ENCODE measurements at places on chromosomes 3 and 15.

DNA sequence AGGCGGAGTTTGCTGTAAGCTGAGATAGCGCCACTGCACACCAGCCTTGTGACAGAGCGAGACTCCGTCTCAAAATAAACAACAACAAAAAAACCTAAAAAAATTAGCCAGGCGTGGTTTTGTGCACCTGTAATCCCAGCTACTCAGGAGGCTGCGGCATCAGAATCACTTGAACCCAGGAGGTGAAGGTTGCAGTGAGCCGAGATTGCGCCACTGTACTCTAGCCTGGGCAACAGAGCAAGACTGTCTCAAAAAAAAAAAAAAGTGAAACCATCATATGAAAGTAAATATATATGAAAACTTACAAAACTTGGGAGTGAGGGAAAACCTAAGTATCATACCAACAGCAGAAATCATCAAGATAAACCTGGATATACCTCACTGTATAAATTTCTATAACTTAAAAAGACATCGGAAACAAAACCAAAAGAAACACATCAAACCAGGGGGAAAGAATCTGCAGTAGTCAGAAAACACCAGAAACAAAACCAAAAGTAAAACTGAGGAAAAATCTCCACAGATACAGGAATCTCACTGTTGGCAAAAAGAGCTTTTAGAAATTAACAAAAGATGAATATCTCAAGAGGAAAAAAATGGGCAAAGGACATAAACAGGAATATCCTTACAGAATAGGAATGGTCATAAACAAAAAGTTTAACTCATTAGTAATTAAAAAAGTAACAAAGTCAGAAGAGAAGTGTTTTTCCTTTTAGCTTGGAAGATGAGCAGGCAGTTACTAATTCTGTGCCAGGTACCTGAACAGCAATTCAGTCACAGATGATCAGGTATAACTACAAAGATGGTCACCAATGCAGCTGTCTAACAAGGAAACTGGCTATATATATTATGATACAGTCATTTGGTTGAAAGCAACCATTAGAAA is 41.3 kb downstream of the ETV5 start:
- DNase-seq, result no peak

DNA sequence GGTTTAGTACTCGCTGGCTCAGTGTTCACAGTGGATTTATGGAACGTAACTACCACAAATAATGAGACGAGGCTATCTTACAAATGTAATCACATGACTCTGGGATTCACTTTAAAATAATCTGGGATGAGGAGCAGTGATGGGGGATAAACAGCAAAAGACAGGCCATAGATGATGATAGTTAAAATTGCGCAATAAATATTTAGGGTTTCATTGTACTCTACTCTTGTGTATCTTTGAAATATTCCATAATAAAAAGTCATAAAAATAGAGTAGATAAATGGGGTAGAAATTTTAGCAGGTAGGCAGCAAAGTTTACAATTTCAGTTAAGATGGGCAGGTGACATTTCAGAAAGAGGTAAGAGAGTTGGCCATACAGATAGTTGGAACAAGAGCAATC is 196.6 kb downstream of the KCNMB2 start:
- DNase-seq, result no peak

DNA sequence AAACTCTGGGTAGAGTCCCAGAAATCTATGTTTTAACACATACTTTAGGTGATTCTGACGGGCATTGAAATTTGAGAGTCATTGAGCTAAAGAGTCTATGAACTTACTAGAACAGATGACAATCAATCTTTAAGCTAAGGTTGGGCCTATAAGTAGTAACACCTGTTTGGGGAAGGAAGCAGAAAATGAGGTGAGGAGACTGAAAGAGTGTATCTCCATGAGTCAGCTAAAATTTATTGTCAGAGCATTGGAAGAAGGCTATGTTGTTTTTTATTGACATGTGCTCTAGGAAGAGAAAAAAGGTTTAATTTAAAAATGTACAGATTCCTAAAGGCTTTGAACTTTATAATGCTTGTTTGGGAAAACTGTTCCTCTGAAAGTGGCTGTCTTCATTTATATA is 42.9 kb downstream of the TPRG1 start:
- DNase-seq, result no peak

GRCh38 chr15:40264321-40265153 is 18.3 kb downstream of the ANKRD63 start:
- DNase-seq, result no peak

- peak; percentile 65 for DNase-seq
Observed at GRCh38 chr15:66951531-66952320, 113.7 kb upstream of the SMAD3 start.

GRCh38 chr15:40337597-40337996 is 3.1 kb downstream of the CCDC9B start:
- DNase-seq, result no peak

DNA sequence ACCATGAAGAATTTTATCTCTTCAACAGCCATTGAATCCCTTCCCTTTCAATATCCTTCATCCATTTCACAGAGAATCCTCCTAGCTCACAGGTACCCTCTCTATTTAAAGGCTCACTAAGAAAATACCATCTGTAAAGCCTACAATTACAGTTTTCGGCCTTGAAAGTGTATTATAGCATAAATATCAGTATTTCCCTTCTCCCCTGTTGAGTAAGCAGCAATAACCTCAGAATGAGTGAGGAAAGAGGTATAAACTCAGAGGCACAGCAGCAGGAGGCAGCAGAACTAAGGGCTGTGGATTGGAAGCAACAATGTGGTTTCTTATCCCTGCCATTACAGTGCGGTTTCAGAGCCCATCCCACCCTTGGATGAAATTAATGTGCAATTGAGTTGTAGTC is 360.6 kb upstream of the ATP10A start:
- no peak for DNase-seq

DNA sequence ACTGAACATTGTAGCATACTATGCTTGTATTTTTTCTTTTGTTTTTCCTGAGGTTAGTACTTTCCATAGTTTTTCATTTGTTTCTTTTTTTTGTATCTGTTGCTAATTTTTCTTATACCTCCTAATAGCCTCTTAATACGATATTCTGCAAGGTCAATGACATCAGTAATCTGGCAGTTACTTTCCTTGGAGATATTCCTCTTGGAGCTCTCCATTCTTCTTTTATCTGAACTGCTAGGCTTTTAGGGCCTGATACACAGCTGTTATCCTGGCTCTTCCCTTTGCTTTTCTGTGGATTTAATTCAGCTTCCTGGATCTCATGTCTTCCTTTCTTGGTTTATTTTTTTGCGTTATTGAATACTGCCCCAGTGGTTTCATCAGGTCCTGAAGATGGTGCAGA is 12.9 kb downstream of the ALPK3 start:
- no peak for DNase-seq

DNA sequence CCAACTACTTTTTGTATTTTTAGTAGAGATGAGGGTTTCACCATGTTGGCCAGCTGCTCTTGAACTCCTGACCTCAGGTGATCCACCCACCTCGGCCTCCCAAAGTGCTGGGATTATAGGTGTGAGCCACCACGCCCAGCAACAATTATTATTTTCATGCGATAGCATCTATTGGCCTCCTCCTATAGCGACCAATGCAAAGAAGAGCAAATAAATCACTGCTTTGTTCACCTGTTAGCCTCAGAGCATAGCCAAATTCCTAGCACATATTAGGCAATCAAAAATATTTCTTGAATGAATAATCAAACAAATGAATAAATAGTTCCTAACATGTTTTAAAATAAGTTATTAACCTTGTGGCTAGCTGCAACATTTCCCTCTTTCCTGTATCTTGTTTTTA is 36.8 kb upstream of the TNFSF10 start:
- DNase-seq, result no peak

- DNase-seq, result peak; percentile 84
Observed at GRCh38 chr15:99076555-99077308, 28.1 kb upstream of the SYNM start.

DNA sequence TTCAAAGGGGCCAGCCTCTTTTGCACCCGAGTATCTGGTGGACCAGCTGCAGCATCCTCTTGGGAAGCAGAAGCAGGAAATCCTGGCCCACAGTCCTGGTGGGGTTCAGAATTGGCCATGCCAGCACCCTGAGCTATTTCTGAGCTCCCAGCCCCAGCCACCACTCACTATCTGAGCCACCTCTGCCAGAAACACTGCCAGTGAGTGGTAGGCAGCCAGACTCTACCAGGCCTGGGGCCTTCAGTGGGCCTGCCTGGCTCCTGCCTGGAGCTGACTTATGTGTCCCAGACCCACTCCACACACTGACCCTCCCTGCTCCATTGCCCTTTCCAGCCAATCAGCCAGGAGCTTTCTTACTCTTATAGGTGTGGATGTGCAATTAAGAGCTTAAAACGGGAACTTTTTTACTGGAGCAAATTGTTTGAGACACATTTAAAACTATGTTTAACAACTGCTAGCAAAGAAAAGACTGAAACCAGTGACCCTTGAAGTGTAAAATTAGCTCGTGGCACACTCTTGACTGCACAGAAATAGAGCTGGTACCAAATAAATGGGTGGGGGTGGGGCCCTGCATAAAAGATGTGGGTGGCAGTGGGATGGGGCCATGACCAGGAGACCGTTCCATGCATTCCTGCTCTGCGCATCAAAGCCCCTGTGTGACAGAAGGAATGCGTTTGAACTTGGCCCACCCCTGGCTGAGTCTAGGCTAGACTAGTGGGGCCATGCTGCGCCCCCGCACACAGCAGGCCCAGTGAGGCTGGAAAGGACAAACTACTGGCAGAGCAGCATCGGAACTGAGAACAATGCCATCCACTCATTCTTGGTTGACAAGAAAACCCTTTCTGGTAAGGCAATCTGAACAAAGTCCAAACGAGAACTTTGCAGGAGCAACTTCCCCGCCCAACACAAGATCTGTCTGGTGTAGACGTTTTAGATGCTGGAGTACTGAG is 48.0 kb downstream of the CTNNB1 start:
- no peak for DNase-seq

- no peak for DNase-seq
Observed at GRCh38 chr3:197533396-197533795, 22.4 kb downstream of the BDH1 start.

GRCh38 chr3:141000027-141000663 is 51.0 kb upstream of the SPSB4 start:
- peak; percentile 33 for DNase-seq

GRCh38 chr15:67839499-67839928 is 331 bp downstream of the RNU6-1 start:
- DNase-seq, result peak; percentile 72

DNA sequence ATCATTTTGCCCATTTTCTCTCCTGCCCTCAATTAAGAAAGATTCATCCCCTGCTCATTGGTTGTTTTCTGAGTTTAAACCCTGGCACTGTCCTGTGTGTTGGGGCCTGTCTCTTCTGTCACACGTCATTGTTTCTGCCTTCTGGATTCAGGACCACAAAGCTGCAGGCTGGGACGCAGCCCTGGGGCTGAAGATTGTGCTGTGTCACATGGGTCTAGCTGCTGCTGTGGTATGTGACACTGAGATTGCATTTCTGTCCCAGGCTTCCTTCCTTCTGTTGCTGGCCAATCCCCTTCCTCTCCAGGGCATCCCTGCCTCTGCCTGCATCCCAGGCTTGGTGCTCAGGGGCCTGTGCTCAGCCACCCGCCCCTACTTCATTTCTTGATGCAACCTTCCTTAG is 28.9 kb downstream of the INSYN1 start:
- no peak for DNase-seq

GRCh38 chr3:32544894-32545293 is 25.8 kb downstream of the DYNC1LI1 start:
- no peak for DNase-seq

DNA sequence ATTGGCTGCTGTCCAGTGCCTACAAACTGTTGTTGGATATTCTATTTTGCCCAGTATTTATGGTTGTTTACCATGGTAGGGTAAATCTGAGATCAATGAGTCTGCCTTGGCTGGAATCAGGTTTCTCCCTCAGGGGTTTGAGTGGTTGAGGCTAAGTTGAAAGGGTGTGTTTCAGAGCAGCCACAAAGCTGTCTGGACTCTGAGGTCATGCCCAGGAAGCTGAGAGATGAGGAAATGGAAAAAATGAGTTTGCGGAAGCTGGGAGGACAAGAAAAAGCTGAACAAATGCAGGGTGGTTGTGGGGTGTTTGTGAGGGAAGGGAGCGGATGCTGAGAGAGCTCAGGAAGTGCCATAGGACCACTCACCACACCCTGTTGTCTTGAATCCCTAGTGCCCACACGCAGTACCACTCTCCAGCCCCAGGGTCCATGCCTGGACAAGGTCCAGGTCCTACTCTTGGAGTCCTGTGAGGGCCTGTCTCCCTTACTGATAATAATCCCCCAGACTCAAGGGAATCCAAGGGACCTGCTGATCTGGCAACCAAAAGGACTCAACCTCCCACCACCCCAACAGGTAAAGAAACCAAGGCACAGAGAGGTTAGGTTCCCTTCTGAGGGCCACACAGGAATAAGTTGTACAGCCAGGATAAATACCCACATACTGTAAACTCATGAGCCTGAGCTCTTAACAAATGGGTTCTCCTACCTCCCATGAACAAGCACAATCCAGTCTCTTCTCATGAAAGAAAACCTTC is 81.6 kb downstream of the PPCDC start:
- DNase-seq, result peak; percentile 66

GRCh38 chr3:151869181-151869580 is 4.3 kb upstream of the SUCNR1 start:
- DNase-seq, result no peak

- no peak for DNase-seq
Observed at GRCh38 chr15:101406036-101406435, 83.5 kb downstream of the PCSK6 start.

- DNase-seq, result no peak
Observed at GRCh38 chr15:85408270-85408746, 27.9 kb downstream of the AKAP13 start.

DNA sequence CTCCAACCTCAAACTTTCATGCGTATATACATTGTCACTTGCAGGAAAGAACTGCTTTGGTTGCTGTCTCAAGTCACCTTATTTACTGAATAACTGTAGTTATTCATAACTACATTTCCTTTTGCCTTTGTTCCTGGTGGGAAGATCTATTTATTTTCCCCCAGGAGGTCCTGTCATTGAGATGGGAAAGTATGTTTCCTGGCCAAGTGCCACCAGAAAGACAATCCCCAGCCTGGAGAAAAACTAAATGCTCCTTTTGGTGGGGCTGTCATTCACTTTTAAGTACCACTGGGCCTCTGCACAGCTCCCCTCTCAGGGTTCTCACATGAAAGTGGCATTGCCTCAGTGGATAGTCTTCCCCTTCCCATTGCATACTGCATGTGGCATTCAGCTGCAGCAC is 59.8 kb downstream of the LRRC3B start:
- no peak for DNase-seq

- DNase-seq, result no peak
Observed at GRCh38 chr15:22954798-22955543, 25.2 kb downstream of the CYFIP1 start.

- DNase-seq, result peak; percentile 85
Observed at GRCh38 chr3:115800489-115801075, 177.3 kb downstream of the GAP43 start.

DNA sequence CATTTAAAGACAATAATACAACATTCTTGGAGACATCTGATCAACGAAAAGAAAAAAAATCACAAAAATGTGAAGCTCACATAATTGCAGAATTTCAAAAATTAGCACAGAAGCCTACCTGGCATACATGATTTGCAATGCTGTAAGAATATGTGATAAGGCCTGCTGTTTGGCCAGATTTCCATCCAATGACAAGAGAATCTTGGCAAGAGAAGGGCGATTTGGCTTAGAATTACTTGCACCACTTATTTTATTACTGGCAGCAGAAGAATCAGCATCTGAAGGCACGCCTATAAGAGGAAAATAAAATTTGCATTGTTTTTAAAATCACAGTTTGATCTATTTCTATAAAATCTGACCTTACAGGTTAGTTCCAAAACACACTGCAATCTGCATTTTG is 70.3 kb upstream of the OCA2 start:
- DNase-seq, result no peak

Measured in kidney glomerular epithelial cell (primary cell).